ENCODE measurements at places on chromosomes 4 and X.

DNA sequence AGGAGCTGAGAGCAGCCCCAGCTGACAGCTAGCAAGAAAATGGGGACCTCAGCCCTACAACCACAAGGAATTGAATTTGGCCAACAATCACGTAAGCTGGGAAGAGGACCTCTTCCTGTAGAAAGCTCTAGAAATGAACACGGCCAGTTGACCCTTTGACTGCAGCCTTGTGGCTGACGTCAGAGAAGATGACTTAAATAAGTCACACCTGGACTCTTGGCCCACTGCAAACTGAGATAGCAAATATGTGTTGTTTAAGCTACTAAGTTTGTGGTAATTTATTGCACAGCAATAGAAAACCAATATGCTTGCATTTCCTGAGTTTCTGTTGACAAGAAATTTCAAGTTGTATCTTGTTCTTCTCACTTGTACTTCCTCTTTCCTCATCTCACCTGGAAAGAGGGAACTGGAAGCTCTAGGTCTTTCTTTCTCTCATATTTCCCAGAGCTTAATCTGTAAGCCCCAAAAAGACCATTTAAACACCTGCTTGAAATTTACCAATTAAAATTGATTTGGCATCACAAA lies 18.8 kb downstream of the PRKG2 start:
- DNase-seq = no peak

DNA sequence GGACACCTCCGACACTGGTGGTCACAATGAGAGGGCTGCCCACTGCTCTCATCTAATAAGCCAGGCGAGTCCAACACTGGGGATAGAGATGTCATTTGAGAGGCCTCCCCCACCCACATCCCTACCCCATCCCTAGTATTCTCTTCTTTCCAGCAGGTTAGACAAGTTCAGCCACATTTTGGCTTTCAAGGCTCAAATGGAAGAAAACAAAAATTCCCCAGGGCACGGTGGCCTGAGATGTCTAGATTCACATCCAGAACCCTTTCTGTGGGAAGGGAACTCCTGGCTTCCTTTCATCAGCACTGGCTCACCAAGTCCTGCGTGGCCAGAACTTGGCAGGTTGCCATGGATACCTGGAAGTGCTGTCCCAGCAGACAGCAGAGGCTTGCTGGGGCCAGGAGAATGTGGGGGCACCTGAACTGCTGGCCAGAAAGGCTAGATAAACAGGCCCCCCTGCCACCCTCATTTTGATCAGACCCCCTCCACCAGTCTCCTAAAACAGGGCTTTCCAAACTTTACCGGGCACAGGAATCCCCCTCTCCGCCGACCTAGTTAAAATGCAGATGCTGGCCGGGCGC lies 1.3 kb upstream of the NYX start:
- DNase-seq = no peak

GRCh38 chrX:155246748-155247147 lies 17.5 kb downstream of the RAB39B start:
- no peak for DNase-seq

DNA sequence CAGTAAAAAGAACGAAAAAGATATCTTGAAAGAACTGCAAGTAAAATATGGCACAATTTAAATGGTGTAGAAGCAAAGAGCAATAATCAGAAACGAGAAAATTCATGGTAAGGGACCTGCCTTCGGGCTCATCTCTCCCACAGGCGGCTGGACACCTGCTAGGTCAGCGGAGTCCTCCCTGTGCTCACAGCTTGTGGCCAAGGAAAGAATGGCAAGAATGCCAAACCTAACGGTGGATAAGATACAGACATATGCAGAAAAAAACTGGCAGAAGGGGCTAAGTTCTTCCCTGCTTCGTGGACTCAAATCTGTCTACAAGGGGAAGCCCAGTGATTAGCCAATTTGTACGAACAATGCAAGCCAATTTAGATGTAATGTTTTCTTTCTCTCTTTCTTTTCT lies 152.1 kb upstream of the VCX start:
- no peak for DNase-seq

- no peak for DNase-seq
Measured at GRCh38 chrX:112851806-112852205, 11.2 kb upstream of the AMOT start.

DNA sequence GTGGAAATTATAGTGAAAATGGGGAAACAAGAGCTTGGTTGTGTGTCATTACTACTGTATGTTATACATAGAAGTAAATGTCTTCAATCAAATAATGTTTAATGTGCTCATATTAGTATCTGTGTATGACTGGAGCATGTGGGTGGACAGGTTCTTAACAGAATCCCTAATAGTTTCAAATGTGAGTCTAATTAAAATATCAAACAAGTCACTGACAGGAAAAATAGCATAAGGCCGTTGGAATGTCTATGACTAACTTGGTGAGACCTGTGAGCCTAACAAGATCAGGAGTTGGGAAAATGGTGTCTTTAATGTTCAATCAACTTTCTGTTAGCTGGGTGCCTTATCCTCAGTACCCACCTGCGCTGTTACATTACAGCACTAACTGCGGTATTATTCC lies 6.2 kb upstream of the CXCL3 start:
- no peak for DNase-seq

GRCh38 chr4:5719350-5720055 lies 8.5 kb downstream of the EVC start:
- DNase-seq = no peak

GRCh38 chr4:148540622-148541326 lies 98.6 kb upstream of the NR3C2 start:
- DNase-seq = no peak

GRCh38 chr4:95092766-95093165 lies 335.0 kb downstream of the BMPR1B start:
- no peak for DNase-seq

GRCh38 chr4:18508786-18509185 lies 487.2 kb upstream of the LCORL start:
- no peak for DNase-seq

GRCh38 chr4:55321707-55322264 lies 24.3 kb upstream of the SRD5A3 start:
- DNase-seq = no peak

GRCh38 chr4:10998846-10999245 lies 314.3 kb upstream of the CLNK start:
- no peak for DNase-seq

DNA sequence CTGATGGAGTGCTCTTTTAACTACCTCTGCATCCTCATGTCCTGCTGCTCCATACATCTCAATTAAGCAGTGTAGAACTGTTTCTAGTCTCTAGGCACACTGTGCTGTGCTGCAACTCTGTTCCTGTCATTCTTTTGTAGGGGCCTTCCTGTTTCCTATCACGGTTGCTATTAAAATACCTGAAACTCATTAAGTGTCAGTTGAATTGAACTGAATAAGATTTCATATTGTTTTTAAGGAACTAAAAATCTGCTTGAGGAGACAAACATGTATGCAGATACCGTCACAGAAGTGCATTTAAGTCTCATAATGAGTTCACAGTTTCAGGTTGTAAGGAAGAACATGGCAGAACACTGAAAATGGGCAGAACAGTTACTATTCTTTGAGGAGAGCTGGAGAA lies 170.1 kb downstream of the LARP7 start:
- DNase-seq = no peak

DNA sequence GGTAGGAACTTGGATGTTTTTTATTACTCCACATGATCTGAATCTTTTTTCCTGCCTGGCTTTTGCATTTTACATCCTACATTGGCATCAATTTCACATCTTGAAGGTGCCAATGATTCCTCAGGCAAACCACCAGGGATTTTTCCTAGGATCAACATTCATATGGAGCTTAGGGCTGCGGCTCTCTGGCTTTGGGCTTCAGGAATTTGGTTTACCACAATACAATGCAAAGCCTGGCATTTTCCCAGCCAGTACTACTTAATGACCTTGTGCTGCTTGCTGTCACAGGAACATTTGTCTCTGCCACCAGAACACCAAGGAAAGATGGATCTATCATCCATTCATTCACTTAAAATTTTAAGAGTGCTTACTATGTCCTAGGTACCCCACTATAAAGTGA lies 180.7 kb downstream of the PDGFC start:
- DNase-seq = no peak

GRCh38 chr4:185867770-185868169 lies 55.8 kb upstream of the SORBS2 start:
- DNase-seq = no peak

GRCh38 chr4:77010841-77011354 lies 61.3 kb downstream of the SEPTIN11 start:
- no peak for DNase-seq

GRCh38 chr4:141391293-141391692 lies 170.6 kb downstream of the ZNF330 start:
- no peak for DNase-seq

DNA sequence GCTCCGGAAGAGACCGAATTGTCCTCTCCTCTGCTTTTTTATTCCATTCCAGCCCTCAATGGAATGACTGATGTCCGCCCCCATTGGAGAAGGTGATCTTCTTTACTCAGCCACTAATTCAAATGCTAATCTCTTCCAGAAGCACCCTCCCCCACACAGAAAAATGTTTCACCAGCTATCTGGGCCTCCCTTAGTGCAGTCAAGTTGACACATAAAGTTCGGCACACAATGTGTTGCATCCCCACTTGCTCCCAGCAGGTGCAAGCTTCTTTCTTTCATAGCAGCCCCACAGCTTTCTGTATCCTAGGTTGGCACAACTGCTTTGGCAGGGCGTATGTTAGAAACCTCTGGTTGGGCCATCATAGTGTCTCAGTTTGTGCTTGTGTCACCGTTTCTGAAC lies 73.3 kb upstream of the TLR3 start:
- DNase-seq = no peak

GRCh38 chr4:106530821-106531220 lies 162.2 kb upstream of the GIMD1 start:
- DNase-seq = no peak

GRCh38 chrX:133473451-133473850 lies 58.2 kb upstream of the GPC4 start:
- DNase-seq = no peak

- no peak for DNase-seq
Measured at GRCh38 chr4:153890761-153891160, 101.9 kb upstream of the SFRP2 start.

DNA sequence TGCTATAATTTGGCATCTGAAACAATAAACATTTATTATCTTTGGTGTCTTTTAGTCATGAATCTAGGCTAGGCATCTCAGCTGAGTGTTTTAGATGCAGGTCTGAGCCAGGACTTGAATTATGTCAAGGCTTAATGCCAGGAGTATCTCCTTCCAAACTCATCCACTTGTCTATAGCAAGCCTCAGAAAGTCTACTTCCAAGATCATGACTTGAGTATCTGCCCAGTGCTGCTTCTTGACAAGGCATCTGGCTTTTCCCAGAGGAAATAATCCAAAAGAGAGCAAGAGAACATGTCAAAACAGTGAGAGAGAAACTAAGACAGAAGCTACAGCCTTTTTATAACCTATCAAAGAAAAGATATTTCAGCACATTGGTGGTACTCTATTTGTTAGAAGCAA lies 1052.1 kb upstream of the PCDH10 start:
- DNase-seq = no peak

GRCh38 chrX:16559206-16559619 lies 90.7 kb upstream of the S100G start:
- no peak for DNase-seq

GRCh38 chr4:155038459-155038858 lies 170.0 kb upstream of the NPY2R start:
- DNase-seq = no peak

DNA sequence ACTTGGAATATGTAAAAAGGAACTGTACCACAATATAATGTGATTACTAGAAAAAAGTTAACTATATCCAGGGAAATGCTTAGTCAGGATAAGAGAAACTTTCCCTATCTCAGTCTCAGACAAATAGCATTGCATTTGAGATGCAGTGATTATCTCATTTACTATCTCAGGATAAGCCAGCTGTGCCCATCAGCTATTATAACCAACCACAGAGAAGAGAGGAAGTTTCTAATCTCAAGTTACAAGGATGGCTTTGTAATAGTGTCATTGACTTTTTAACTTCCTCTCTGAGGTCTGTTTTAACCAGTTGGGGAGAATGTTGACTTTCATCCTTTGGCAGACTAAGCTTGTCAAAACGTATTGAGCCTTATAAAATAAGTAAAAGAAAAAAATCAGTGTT lies 56.5 kb downstream of the SNX25 start:
- no peak for DNase-seq

- DNase-seq = no peak
Measured at GRCh38 chr4:161696944-161697343, 466.9 kb downstream of the FSTL5 start.

- DNase-seq = no peak
Measured at GRCh38 chrX:152865232-152865920, 32.5 kb upstream of the ZNF185 start.

GRCh38 chr4:128525387-128525786 lies 237.8 kb upstream of the PGRMC2 start:
- no peak for DNase-seq

- no peak for DNase-seq
Measured at GRCh38 chr4:121464854-121465253, 84.0 kb upstream of the QRFPR start.

DNA sequence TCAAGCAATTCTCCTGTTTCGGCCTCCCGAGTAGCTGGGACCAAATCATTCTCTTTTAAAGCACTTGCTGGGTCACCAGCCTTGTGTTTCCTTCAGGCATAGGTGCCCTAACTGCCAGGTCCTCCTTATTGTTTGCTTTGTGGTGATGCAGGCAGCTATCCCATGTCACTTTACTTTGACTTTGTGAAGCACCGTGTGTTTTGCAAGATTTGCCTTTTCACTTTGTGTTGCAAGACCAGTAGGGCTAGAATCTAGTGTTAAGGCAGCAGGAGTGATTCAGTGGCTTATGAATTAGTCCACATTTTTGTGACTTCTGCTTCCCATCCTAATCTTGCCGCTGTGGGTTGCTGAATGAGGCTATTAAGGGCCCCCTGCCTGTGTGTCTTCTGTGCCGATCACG lies 20.2 kb downstream of the SYAP1 start:
- no peak for DNase-seq

GRCh38 chr4:16079046-16079445 lies 4.8 kb downstream of the PROM1 start:
- no peak for DNase-seq

DNA sequence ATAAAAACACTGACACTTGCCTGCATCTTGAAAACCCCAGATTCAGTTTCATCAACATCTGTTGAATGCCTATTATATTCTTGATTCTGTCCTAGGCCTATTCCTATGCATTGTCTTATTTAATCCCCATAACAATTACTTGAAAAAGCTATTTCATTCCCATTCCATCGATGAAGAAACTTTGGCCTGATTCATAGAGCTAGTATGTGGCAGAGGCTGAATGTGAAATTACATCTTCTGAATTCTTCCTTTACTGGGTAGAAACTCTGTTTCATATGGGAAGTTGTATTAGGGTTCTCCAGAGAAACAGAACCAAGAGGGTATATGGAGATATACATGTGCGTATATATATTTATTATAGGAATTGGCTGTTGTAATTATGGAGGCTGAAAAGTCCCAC lies 35.0 kb upstream of the SLC4A4 start:
- no peak for DNase-seq

DNA sequence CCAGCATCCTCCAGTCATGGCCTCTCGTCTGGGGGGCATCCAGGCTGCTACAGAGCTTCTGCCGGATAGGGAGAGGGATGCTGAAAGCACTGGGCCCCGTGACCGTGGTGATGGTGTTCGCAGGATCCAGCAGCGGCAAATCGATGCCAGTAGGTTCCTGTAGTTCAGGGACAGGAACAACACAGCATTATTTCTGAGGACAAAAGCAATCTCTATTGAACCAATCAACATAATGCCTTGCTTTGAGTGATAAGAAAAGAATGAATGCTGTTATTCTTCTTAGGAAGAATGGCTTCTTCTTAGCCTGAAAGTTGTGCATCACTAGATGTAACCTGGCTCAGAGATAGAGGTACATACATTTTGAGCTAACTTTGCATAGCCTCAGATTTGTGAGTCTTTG lies 378.6 kb downstream of the UNC5C start:
- no peak for DNase-seq
